Lung microvascular endothelial cell (primary cell): ENCODE measurements at places on chromosomes 16 and 17.

- DNase-seq, result no peak
Observed at GRCh38 chr17:17844079-17844478, 7.3 kb upstream of the SREBF1 start.

DNA sequence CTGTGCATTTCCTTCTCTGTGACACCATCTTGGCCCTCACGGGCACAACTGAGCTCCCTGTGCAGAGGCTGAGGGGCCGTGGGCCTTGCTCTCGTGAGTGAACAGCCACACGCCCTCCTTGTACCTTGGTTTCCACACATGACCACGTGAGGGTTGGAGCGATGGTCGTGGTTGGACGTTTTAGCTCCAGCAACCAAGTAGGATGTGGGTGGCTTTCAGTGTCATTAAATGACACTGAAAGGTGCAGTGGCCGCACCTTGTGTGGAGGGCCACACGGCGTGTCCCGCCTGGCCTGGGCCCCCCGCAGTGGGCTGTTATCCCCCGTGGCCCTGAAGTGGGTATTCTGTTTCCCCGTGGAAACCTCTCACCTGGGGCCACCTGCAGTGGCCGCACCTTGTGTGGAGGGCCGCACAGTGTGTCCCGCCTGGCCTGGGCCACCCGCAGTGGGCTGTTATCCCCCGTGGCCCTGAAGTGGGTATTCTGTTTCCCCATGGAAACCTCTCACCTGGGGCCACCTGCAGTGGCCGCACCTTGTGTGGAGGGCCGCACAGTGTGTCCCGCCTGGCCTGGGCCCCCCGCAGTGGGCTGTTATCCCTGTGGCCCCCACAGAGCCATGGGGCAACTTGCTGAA is 28.2 kb downstream of the ACSF3 start:
- DNase-seq, result no peak

- DNase-seq, result no peak
Observed at GRCh38 chr16:11234884-11235702, 20.9 kb downstream of the SOCS1 start.

- peak; percentile 67 for DNase-seq
Observed at GRCh38 chr16:31471875-31472708, at the start of gene TGFB1I1. TGFB1I1 (plus strand) TSS chr16:31472152; CDS start chr16:31472189, 37 bp downstream.

DNA sequence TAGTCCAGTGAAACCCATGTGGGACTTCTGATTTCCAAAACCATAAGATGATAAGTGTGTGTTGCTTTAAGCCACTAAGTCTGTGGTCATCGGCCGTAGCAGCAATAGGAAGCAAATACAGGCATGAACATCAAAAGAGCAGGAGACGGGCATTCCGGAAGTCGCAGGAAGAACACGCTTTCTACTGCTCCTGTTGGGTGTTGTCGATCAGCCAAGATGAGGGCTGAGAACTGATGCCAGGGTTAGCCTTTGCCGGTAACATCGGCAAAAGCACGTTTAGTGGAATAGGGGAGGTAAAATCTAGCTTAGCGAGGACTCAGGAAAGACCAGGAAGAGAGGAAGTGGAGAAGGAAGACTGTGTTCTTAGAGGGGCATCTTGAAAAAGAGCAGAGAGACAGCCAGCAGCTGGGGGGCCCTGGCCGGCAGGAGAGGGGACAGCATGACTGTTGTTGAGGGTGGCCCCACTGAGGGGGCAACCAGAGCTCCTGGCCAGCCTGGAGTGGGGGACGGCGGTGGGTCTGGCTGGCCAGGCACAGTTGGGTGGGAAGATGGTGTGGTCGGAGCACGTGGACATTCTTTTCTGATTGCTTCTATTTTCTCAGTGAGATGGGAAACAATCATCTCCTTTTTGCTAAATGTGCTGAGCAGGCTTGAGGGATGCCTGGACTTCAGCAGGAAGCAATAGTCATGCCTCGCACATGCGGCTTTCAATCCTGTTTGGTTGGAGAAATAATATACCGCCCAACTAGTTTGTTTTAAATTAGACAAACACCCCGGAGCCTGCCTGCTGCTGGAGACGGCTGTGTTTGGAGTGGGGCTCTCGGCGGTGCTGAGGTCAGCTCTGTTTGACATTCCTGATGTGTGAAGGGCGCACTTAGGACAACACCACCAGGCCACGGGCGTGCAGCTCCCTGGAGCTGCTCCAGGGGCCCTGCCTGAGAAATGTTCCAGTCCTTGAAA is 109.9 kb downstream of the METRNL start:
- peak; percentile 60 for DNase-seq

GRCh38 chr16:48546774-48547173 is 63.2 kb downstream of the N4BP1 start:
- no peak for DNase-seq

- no peak for DNase-seq
Observed at GRCh38 chr17:38564869-38565268, 40.9 kb downstream of the SRCIN1 start.

- no peak for DNase-seq
Observed at GRCh38 chr16:57956924-57957672, 13.8 kb downstream of the CNGB1 start.

DNA sequence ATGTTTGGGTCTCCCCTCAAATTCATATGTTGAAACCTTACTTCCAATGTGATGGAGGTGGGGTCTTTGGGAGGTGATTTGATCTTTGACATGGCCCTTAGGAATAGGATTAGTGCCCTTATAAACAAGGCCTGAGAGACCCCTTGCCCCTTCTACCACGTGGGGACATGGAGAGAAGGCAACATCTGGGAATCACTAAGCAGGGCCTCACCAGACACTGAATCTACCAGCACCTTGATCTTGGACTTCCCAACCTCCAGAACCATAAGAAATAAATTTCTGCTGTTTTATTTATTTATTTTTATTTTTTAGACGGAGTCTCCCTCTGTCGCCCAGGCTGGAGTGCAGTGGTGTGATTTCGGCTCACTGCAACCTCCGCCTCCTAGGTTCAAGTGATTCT is 40.1 kb downstream of the GDE1 start:
- DNase-seq, result no peak

DNA sequence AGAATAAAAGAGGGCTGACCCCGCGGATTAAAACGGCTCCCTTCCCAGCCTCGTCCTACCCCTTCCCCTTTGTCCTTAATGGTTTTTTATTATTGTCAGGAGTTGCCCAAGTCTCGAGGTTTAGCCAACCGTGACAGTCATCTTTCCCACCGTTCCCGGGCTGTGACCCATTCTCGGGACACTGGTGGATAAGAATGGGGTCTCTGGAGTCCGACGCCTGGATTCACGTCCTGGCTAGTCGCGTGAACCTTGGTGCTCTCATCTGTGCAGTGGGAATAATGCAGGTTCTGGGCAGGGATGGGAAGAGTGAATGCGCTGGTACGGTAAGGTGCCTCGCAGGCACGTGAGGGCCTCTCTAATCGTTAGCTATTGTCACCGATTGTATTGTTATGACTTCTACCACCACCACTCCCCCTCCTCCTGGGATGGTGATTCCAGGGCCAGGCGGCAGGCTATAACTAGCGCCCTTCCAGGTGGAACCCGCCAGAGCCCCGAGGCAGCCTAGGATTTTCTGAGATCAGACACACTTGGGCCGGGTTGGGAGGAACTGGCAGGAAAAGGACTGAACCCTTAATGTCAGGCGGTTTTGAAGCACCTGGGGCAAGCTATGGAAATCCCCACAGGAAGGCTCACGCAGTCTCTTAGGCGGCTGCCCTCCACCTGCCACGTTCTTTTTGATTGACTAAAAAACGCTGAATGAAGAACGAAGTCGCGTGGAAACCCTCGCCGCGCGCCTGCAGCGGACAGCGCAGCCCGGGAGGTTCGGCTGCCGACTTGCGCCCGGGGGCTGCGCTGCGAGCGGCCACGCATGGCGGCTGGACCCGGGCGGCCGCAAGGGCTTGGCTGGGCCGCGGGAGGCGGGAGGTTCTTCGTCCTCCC is 2.7 kb downstream of the HS3ST3B1 start:
- DNase-seq, result no peak

- DNase-seq, result no peak
Observed at GRCh38 chr17:49730785-49731434, 23.1 kb upstream of the SLC35B1 start.

- DNase-seq, result peak; percentile 44
Observed at GRCh38 chr16:82368041-82368440, 198.0 kb upstream of the MPHOSPH6 start.

GRCh38 chr16:88619859-88620815 is 18.2 kb upstream of the IL17C start:
- DNase-seq, result no peak

GRCh38 chr17:21163101-21163500 is 36.3 kb downstream of the DHRS7B start:
- no peak for DNase-seq

DNA sequence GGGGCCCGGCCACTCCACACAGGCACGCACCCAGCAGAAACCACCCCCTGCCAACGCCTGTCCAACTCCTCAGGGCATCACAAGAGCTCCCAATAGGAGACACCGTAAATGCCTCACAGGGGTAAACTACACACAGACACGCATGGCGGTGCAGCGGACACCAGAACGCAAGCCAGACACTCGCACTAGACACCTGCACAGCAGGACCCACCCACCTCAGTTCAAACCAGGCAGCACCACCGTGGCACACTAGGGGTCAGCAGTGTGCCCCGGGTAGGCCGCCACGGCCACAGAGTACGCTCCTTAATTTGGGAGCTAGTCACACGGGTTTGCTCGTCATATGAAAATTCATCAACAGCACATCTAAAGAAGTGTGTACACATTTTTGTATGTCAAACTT is 3.4 kb downstream of the SLC38A10 start:
- peak; percentile 60 for DNase-seq

- peak; percentile 88 for DNase-seq
Observed at GRCh38 chr17:6753006-6753445, 2.8 kb upstream of the XAF1 start.

- DNase-seq, result no peak
Observed at GRCh38 chr16:53142823-53143568, 88.2 kb downstream of the CHD9 start.

GRCh38 chr16:77784441-77785372 is 3.7 kb upstream of the VAT1L start:
- DNase-seq, result no peak

DNA sequence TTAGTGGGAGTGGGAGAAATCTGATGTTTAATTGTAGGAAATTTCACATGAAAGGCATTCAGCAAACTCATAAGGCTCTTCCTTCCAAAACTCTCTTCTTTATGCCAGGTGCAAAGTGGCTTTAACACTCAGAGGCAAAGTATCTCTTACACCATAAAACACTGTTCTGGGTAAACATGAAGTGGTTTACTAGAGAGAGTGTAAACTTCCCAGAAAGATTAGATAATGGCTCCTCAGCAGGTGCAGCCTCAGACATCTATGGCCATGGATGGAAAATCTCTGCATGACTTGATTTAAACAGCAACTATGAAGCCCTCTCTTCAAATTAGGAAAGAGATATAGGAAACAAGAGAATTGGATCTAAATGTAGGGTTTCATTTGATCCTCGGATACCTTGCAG is 583.1 kb upstream of the SALL1 start:
- no peak for DNase-seq

DNA sequence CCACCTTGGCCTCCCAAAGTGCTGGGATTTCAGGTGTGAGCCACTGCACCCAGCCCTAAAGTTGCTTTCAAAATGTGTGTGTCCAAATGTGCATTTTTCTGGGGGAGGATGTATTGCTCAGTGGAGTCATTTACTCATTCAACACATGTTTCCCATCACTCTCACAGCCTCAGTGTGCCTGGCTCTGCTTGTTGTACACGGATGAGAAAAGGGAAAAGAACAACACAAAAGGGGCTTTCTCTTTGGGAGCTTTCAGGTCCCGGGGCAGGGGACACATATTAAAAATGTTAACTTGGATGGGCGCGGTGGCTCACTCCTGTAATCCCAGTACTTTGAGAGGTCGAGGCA is 1.7 kb upstream of the PPL start:
- no peak for DNase-seq

DNA sequence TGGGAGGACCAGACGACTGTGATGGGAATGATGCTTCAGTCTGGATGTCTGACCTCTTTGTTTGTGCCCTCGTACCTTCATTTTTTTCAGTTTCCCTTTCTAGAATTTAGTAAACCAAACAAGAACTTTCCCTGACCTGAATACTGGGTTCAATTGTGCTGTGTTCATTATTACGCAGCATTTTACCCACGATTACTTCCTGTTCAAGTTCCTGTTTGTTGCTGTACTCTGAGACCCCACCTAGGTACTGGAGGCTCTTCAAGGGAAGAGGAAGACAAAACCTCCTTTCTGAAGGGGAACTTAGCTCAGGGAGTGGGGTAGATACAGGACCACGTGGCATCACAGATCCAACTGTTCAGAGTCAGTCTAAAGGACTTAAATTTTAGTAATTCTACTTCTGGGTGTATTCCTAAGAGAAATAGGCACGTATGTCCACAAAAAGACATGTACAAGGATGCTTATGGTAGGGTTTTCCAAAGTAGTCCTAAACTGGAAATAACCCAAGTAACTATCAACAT is 9.2 kb upstream of the PRKCB start:
- DNase-seq, result no peak

GRCh38 chr17:62948370-62948769 is 17.7 kb upstream of the TANC2 start:
- DNase-seq, result no peak

DNA sequence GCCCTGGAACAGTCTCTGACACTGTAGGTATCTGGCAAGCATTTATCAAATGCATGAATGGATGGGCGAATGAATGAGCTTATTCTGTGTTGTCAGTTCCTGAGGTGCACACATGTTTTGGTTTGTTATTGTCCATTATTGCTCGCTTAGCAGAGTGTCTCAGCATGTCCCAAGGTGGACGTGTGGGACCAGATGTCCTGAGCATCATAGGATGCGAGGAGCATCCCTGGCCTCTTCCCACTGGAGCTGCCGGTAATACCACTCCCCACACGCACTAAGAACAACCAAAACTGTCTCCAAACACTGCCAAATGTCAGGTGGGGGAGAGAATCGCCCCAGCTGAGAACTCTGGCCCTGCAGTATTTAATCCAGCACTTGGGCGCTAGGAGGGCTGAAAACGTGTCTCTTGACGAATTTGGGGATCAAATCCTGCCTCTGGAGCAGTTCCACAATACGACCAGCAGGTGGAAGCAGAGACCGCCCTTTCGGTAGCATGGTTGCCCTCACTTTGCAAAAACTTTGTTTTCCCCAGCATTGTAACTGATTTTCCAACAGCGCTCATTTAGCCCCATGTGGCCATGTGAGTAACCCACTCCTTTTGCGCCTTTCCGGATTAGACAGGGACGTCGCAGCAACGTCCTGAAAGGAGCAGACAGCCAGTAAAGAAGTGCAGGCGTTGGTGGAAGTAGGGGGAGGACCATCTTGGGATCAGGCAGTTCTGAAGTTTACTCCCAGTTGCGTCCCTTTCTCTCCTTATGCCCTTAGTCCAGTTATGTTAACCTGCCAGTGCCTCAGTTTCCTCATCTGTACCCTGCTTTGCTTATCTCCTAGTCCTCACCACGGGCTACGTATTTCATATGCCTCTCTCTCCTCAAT is 22.7 kb downstream of the TMEM114 start:
- peak; percentile 91 for DNase-seq

- no peak for DNase-seq
Observed at GRCh38 chr17:44282264-44282663, 14.3 kb upstream of the SLC4A1 start.

GRCh38 chr17:30375661-30376060 is 3.1 kb upstream of the CPD start:
- no peak for DNase-seq

GRCh38 chr16:74143171-74143570 is 153.4 kb upstream of the PSMD7 start:
- no peak for DNase-seq
